ENCODE measurements at places on chromosomes 3 and 15.

- no peaks in the 10 kb centered on the region for H3K36me3 ChIP-seq
- no peaks in the 10 kb centered on the region for H3K27me3 ChIP-seq
- peaks cover 2% of the 10 kb centered on the region for H3K4me1 ChIP-seq
Observed at GRCh38 chr3:197186887-197187588, 111.4 kb downstream of the DLG1 start.

- no peaks in the 10 kb centered on the region for H3K36me3 ChIP-seq
Observed at GRCh38 chr15:59997070-59997701, 6.9 kb upstream of the FOXB1 start.

DNA sequence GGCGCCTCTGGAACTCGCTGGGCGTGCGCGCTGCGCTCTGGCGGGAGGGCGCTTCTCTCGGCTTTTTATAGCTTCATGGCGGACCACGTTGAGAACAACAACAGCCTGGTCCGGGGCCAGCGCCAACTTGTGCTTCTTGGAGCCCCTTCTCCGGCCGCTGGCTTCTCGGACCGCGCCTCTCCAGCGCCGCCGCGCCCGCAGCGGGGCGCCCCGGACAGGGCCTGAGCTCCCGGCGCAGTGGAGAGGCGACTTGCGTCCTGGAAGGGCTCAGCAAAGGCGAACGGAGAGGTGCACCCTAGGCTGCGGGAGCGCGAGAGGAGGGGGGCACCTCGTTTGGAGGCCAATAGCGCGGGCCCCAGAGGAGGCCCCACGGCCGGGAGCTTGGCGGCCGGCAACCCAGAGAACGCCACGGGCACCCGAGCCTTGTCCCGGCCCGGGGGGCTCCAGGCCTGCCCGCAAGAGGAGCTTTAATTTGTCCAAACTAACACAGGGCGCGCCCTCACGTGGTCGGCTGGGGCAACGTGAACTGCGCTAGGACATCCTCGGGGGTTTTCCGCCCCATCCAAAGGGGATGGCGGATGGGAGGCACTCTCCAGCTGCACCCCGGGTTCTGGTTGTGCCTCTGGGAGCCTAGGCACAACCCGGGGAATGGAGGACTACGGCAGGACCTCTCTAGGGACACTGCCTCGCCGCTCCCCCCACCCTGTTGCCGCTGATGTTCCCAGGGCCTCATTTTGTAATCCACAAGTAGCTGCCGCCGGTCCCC lies 37.8 kb downstream of the HMCES start:
- DNase-seq, result peak; percentile 79
- peaks cover 5% of the 10 kb centered on the region for H3K4me1 ChIP-seq
- H3K4me3 ChIP-seq, result peak overlapping the region; percentile 95

DNA sequence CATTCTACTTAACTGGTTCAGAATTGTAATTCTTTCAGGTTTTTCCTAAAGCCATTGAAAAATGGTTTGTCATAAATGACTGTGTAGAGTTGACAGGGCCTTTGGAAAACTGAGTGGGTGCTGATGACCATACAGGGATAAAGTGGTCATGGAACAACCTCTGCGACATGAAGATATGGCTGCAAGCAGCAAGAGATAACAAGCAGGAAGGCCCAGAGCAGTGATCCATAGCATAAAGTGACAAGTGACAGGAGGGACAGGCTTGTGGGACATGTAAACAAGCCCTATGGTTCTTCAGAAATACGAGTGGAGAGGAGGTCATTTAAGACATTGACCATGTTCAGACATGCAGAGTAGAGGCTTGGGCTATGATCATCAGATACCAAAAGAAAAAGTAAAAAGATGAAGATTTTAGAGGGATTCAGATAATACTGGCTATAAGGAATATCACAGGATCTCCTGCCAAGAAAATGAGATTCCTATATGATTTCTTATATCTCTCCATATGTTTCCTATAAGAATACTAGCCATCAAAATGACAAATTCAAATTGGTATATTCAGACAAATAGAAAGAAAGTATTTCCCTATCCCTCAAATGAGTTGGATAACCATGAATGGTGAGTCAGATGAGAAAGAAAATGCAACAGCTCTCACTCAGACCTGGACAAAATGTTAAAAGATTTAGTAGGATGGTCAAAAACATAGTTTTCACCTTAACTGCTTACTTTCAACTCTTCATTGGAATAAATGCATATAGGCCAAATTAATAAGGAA lies 827.6 kb upstream of the CFAP20DC start:
- H3K4me3 ChIP-seq, result no peak overlapping the region
- no peak for DNase-seq
- H3K36me3 ChIP-seq, result no peaks in the 10 kb centered on the region
- no peak overlapping the region for H3K27ac ChIP-seq
- no peaks in the 10 kb centered on the region for H3K27me3 ChIP-seq
- H3K4me1 ChIP-seq, result no peaks in the 10 kb centered on the region

GRCh38 chr3:94420931-94421330 lies 358.1 kb downstream of the NSUN3 start:
- no peaks in the 10 kb centered on the region for H3K27me3 ChIP-seq
- H3K4me3 ChIP-seq, result no peak overlapping the region
- no peaks in the 10 kb centered on the region for H3K4me1 ChIP-seq
- no peaks in the 10 kb centered on the region for H3K36me3 ChIP-seq
- DNase-seq, result no peak

DNA sequence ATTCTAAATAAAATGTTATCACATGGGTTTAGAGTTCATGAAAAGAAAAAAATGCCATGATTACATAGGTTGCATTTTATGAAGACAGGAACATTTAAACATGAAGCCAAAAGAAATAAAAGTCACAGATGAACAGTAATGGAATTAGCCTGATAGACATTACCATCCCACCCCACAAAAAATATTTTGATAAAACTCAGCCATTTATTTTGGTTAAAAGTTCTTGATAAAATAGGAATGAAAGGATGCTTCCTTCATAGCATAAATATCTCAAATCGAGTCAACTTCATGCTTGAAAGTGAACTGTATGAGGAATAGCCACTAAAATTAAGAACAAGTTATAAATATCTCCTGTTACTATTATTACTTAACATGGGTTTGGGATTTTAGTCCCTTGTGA lies 101.9 kb upstream of the TMC3 start:
- H3K36me3 ChIP-seq, result no peaks in the 10 kb centered on the region
- DNase-seq, result no peak
- H3K4me3 ChIP-seq, result no peak overlapping the region
- H3K27me3 ChIP-seq, result no peaks in the 10 kb centered on the region
- H3K27ac ChIP-seq, result no peak overlapping the region

GRCh38 chr3:72050048-72050632 lies 265.2 kb upstream of the PROK2 start:
- H3K27ac ChIP-seq, result no peak overlapping the region
- no peaks in the 10 kb centered on the region for H3K27me3 ChIP-seq
- H3K4me3 ChIP-seq, result no peak overlapping the region
- DNase-seq, result no peak

GRCh38 chr3:14766428-14767244 lies 52.1 kb upstream of the FGD5 start:
- H3K27ac ChIP-seq, result no peak overlapping the region
- no peak for DNase-seq
- no peaks in the 10 kb centered on the region for H3K27me3 ChIP-seq
- H3K36me3 ChIP-seq, result no peaks in the 10 kb centered on the region
- no peak overlapping the region for H3K4me3 ChIP-seq

DNA sequence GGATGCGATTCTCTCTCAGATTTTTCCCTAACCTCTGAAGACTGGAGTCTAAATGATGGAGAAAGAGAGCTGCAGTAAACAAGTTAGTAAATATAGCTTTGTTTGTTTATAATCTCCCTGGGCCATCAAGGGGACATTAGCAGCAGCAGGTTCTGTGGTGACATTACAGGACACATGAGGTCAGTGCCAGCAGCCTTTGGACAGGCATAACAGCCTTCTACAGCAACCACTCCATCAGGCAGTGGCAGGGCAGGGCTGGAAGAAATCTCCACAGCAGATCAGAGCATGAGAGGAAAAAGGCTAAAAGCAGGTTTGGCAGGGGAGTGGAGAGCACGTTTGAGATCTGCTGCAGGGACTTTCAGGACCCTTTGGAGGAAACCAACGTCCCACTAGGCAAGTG lies 127.6 kb upstream of the ACP3 start:
- H3K27me3 ChIP-seq, result no peaks in the 10 kb centered on the region
- H3K4me1 ChIP-seq, result no peaks in the 10 kb centered on the region

- H3K4me3 ChIP-seq, result no peak overlapping the region
- no peaks in the 10 kb centered on the region for H3K36me3 ChIP-seq
- no peaks in the 10 kb centered on the region for H3K27me3 ChIP-seq
- no peak overlapping the region for H3K27ac ChIP-seq
- no peak for DNase-seq
Observed at GRCh38 chr3:187662848-187663409, 7.3 kb downstream of the SST start.

DNA sequence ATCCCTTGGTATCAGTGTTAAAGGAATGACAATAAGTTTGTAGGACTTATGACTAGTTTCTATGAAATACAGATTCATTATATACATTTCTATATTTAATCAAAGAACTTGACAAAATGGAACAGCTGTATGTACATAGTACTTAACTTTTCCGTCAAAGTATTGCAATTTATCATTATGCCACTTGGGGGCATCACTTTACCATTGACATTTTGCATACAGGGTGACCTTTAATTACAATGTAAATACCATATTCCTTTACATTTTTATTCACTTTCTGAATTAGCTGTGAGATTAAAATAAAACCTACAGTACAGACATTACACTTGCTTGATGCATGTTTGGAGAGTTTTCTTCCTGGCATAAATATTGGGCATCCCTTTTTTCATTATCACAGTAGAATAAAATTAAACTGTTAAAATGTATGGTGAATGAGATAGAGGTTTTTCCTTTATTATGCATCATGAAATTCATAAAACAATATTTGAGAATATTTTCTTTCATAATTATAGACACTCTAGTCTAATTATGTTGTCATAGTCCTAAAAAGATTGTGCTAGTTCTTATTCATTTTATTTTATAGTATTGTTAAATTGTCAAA lies 6.9 kb downstream of the NEK11 start:
- no peak overlapping the region for H3K4me3 ChIP-seq
- H3K4me1 ChIP-seq, result no peaks in the 10 kb centered on the region
- no peak for DNase-seq
- H3K27me3 ChIP-seq, result no peaks in the 10 kb centered on the region
- H3K36me3 ChIP-seq, result no peaks in the 10 kb centered on the region
- H3K27ac ChIP-seq, result no peak overlapping the region

GRCh38 chr3:53238051-53238850 lies 17.6 kb downstream of the TKT start:
- H3K27ac ChIP-seq, result peak overlapping the region; percentile 75
- no peaks in the 10 kb centered on the region for H3K27me3 ChIP-seq
- no peak overlapping the region for H3K4me3 ChIP-seq
- no peak for DNase-seq
- H3K4me1 ChIP-seq, result no peaks in the 10 kb centered on the region
- peaks cover 82% of the 10 kb centered on the region for H3K36me3 ChIP-seq

- no peak overlapping the region for H3K4me3 ChIP-seq
- H3K27ac ChIP-seq, result no peak overlapping the region
Observed at GRCh38 chr3:99171800-99172199, 270.3 kb upstream of the DCBLD2 start.

- peak overlapping the region; percentile 99 for H3K4me3 ChIP-seq
- no peaks in the 10 kb centered on the region for H3K36me3 ChIP-seq
- no peak for DNase-seq
- H3K4me1 ChIP-seq, result peaks cover 60% of the 10 kb centered on the region
- H3K27me3 ChIP-seq, result no peaks in the 10 kb centered on the region
- H3K27ac ChIP-seq, result peak overlapping the region; percentile 99
Observed at GRCh38 chr3:100399341-100400071, 1.4 kb downstream of the TOMM70 start.

GRCh38 chr15:87743562-87743961 lies 513.0 kb downstream of the NTRK3 start:
- H3K36me3 ChIP-seq, result no peaks in the 10 kb centered on the region
- DNase-seq, result no peak
- no peaks in the 10 kb centered on the region for H3K4me1 ChIP-seq

- H3K36me3 ChIP-seq, result no peaks in the 10 kb centered on the region
- no peak for DNase-seq
- H3K27me3 ChIP-seq, result no peaks in the 10 kb centered on the region
- no peaks in the 10 kb centered on the region for H3K4me1 ChIP-seq
- H3K27ac ChIP-seq, result no peak overlapping the region
- no peak overlapping the region for H3K4me3 ChIP-seq
Observed at GRCh38 chr3:35727179-35727578, 87.9 kb downstream of the ARPP21 start.

GRCh38 chr3:113546414-113546893 lies 14.1 kb downstream of the SIDT1 start:
- H3K36me3 ChIP-seq, result no peaks in the 10 kb centered on the region
- H3K4me1 ChIP-seq, result no peaks in the 10 kb centered on the region
- H3K27ac ChIP-seq, result no peak overlapping the region
- no peak for DNase-seq
- H3K4me3 ChIP-seq, result no peak overlapping the region
- no peaks in the 10 kb centered on the region for H3K27me3 ChIP-seq

DNA sequence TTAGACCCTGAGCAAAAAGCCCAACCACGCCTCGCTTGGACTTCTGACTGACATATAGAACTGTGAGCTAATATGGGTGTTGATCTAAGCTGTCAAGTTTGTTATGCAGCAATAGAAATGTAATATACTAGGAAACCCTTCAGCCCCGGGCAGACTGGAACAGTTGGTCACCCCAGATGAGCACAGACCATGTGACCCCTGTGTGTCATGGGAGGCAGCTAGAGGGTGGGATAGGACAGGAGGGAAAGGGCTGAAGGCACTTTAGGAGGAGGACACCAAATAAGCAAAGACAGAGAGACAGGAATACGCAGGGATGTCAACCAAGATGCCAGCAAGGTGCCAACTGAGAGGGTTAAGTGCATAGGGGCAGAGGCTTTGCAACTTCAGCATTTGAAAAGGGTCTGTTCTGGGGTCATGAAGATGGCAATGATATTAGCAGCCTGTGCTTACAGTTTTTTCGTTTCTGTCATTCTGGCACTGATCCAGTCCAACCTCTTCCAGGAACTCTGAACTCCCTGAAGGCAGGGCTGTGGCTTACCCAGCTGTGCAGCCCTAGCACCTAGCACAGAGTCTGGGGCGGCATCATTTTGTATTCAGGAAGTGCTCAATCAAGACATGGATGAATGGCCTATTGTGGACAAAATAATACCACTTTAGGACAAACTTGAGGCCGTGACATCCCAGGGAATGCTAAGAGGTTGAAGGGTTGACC lies 51.4 kb downstream of the HES1 start:
- no peaks in the 10 kb centered on the region for H3K36me3 ChIP-seq
- H3K4me3 ChIP-seq, result no peak overlapping the region
- no peak for DNase-seq
- H3K27me3 ChIP-seq, result no peaks in the 10 kb centered on the region

GRCh38 chr3:71185733-71186455 lies 397.6 kb downstream of the FOXP1 start:
- no peak overlapping the region for H3K4me3 ChIP-seq
- no peaks in the 10 kb centered on the region for H3K27me3 ChIP-seq
- H3K36me3 ChIP-seq, result no peaks in the 10 kb centered on the region
- peaks cover 4% of the 10 kb centered on the region for H3K4me1 ChIP-seq
- no peak for DNase-seq

DNA sequence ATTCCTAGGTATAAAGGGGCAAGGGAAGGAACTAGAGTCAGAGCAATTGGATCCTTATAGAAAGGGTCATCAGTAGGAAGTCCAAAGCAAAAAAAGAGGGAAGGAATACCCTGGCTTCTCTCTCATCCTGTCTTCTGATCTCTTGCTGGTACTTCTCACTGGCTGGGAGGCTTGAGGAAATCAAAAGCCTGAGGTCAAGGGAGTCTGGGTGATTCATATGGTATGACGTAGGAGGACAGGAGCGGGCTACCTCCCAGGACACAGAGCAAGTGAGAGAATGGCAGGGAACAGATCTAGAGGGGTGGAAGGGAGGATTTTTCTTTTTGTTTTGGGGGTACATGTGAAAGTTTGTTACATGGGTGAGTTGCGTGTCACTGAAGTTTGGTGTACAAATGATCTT lies 76.0 kb downstream of the CFAP20DC start:
- H3K36me3 ChIP-seq, result no peaks in the 10 kb centered on the region
- no peaks in the 10 kb centered on the region for H3K27me3 ChIP-seq
- no peak for DNase-seq
- H3K4me3 ChIP-seq, result no peak overlapping the region

Data from tibial artery (tissue), 4 donors.